ENCODE measurements at places on chromosomes 1 and 21.

DNA sequence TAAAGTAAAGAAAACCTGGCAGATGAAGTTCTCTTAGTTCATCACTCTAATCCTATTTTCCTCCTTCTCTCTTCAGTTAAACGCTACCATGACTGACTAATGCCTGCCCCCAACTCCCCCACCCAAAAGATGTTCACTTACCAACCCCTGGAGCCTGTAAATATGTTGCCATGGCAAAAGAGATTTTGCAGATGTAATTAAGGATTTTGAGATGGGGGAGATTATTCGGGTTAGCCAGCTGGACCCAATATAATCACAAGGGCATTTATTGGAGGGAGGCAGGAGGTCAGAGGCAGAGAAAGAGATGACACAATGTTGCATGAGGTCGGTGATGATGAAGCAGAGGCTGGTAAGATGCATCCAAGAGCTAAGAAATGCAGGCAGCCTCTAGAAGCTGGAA, 69.3 kb upstream of the PPP2R5A start:
- no peak for DNase-seq

GRCh38 chr1:221812905-221813597, 71.2 kb upstream of the DUSP10 start:
- no peak for DNase-seq

DNA sequence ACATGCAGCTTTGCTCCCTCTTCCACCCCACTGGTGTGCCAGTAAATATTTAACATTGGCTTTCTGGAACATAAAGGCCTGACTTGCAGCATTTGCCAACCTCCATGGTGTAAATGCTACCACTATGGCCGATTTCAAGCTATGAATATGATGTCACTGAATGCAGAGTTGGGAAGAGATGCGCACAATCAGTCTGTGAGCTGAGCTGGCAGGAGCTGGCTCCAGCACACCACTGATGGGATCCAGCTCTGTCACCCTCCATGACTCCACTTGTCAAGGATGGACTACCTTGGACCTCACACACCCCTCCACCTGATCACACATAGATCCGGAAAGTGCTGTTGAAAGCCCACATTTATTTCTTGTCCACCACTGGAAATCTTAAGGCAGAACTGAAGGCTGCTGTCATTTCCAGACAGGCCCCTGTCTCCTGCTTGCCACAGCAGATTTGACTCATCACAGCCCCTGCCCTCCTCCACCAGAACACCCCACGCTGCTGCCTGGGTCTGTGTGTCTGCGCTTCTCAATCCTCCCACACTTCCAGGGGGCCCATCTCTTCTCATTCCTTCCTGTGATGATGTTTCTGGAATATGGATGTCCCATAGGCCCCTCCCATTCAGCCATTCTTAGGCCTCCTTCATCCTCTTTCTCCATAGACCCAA, 82.2 kb upstream of the BCAR3 start:
- DNase-seq, result no peak

- no peak for DNase-seq
These were observed 131.2 kb downstream of the SLC45A1 start for GRCh38 chr1:8448911-8449661.

DNA sequence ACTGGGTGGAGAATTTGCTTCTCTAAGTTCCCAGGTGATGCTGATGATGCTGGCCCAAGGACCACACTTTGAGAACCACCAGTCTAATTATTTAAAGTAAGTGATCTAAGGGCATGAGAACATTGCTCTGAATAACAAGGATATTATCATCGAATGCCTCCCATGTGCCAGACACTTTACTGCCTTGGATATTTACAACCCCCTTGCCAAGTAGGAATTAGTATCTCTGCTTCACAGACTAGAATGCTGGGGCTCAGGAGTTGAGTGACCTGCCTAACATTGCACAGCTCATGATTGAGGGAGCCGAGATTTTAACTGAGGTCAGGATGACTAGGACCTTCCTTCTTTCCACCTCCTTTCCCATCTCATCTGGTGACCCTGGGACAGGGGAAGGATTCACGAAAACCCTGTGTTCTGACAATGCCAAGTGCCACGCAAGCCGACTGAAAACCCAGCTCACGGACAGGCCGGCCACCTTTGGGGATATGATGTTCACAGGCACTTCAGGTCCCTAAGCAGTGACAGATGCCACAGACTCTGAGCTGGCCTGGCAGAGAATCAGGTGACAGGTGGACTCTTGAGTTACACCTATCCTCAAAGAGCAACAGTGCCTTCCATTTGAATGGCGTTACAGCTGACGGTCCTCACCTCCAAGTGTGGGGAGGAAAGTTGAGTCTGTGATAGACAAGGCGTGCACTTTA, 230.7 kb downstream of the TOMM20 start:
- no peak for DNase-seq

DNA sequence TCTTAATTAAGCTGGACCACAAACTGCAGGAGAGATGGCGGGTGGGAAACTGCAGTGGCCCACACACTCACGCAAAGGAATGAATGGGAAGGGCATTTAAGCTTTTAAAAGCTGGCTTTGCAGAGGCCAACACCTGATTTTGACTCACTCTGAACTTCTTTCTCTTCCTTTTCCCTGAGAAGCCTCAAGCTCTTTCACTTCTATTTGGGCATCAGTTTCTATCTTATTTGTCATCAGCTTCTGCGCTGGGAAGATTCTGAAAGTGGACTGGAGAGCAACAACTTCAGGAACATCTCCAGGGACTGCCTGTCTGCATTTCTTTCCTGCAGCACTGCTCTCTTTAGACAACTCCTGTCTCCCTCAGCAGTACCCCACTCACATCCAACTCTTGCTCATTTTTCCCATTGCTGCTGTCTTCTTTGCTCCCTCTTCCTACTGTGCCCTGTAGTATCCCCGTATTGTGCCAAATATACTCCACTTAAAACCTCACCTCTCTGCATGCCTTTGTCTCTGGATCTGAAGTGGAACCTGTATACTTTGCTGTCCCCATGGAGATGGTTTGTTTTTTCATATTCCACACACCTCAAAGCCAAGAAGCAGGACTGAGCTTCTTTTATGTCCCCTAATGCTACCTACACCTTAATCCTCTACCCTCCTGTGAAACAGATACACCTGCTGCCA, 143.3 kb upstream of the JUN start:
- no peak for DNase-seq

- no peak for DNase-seq
These were observed 39.0 kb downstream of the DPT start for GRCh38 chr1:168689726-168690602.

DNA sequence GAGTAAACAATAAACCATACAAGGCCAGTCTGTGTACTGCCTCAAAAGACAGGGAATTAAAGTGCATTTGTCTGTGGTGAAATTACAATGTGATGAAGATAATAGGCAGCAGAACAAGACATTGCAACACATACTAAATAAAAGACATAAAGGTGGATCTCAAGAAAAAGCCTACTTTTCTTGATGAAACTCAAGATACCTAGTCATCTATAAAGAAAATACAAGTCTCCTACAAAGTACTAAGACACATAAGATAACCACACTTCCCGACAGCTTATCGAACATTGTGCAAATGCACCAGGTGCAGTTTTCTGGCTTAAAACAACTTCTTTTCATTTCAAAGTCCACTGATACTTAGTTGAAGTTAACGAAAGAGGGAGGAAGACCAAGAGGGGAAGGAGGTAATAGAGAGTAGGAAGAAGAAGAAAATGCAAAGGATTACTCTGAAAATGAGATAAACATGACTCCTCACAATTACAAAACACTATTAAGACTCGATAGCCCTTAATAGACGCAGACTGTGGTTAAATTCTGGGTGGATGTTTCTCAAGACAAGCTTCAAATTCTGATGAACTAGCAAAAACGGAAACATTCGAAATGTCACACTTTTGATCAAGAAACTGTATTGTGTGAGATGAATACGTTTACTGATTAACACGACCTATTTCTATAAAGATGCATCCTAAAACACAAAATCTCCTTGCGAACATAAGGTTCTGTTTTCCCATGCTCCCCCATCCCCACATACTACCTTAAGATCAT, 2.0 kb downstream of the HNRNPR start:
- DNase-seq, result no peak

GRCh38 chr1:90273241-90273774, 278.4 kb downstream of the ZNF326 start:
- DNase-seq, result no peak

DNA sequence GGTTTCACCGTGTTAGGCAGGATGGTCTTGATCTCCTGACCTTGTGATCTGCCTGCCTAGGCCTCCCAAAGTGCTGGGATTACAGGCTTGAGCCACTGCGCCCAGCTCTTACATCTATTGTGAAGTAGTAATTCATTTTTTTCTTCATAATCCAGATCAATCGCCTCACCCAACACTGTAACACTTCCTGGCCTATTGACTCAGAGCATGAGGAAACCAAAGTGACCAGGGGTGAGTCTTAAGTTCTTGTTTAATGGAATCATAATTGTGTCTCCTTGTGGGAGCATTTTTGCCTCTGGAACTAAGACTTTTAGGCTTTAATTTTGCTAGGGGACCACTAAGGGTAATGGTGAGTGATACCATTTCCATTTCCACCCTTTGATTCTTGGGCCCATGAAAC, 27.4 kb downstream of the TNFSF18 start:
- no peak for DNase-seq

GRCh38 chr1:53689736-53690326, 49.1 kb downstream of the GLIS1 start:
- DNase-seq, result no peak

GRCh38 chr1:113191579-113192076, 118.6 kb downstream of the LRIG2 start:
- DNase-seq, result no peak

GRCh38 chr1:157132111-157132510, 6.1 kb downstream of the ETV3 start:
- no peak for DNase-seq

DNA sequence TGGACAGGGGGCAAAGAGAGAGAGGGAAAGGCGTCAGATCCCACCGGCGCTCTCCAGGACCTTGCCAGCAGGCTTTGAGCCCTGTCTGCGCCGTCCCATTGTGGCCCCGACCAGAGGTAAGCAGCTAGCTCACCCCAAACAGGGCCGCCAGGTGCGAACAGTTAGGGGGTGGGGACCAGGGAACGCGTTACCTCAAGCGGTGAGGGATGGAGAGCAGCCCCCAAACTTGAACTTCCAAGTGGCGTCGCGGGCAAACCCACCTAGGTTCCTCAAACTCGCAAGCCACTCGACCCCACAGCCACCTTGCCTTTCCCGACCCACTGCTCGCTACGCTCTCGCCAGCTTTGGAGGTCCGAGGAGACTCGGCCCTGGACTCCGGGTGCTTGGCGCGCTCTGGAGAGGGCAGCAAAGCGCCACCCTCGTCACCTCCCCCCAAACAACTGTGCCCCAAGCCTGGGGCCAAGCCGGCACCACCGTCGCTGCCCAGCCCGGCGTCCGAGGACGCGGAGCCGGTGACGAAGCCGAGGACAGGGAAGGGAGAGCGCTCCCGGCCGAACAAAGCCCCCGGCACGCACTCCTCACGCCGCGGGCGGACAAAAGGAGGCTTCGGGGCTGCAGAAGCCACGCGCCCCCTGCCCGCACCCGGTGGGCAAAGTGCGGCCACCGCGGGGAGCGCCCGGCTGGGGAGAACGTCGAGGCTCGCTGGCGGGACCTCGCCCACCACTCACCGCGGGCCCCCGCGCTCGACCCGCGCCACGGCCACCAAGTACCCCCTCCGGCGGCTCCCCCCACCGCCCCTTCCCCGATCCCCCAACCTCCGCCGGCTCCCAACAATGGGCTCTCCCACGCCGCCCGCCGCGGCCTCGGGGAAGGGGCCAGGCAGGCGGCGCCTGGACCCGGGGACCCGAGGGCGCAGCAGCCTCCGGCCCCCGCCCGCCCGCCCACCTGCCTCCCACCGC, 976 bp downstream of the SSBP3 start:
- no peak for DNase-seq

GRCh38 chr1:21335750-21336224, 45.5 kb upstream of the ECE1 start:
- DNase-seq, result no peak

GRCh38 chr1:246066573-246066972, 440.5 kb downstream of the SMYD3 start:
- DNase-seq, result no peak

DNA sequence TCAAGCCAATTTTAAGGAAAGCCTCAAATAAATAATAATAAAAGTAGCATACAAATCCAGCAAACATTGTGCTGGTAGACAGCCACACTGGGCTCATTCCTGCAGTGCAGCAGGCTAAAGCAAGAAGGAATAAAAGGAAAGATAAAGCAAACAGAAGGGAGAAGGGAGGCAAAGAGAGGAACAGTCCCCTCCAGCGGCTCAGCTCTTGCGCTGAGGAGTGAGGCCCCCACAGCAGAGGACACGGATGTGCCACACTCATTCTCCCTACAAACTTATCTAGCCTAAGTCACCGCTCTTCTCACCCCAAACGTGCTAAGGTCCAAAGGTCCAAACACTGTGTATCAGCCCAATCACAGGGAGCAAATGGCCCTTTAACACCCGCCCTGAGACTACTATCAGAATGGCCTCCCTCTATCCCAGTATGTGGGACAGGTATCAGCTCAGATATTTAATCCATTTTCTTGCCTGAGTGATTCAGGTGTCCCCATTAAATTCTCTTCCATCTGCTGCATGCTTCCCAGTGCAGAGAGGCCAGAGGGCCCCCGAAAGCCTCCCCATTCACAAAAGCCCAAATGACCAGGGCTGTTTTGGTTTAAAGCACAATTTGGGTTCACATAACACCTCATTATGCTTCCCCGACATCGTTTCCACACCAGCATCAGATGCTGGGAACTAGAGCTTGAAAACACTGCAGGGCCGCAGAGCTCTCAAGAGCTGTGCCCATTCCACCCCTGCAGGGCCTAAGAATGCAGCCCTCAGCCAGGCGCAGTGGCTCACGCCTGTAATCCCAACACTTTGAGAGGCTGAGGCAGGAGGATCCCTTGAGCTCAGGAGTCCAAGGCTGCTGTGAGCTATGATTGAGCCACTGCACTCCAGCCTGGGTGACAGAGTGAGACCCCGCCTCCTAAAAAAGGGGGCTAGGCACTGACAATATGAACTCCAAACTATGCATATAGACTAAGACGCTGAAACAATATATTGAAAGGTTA, 17.8 kb downstream of the CAPZB start:
- no peak for DNase-seq

GRCh38 chr1:30919025-30919881, 10.7 kb upstream of the SDC3 start:
- DNase-seq, result no peak

DNA sequence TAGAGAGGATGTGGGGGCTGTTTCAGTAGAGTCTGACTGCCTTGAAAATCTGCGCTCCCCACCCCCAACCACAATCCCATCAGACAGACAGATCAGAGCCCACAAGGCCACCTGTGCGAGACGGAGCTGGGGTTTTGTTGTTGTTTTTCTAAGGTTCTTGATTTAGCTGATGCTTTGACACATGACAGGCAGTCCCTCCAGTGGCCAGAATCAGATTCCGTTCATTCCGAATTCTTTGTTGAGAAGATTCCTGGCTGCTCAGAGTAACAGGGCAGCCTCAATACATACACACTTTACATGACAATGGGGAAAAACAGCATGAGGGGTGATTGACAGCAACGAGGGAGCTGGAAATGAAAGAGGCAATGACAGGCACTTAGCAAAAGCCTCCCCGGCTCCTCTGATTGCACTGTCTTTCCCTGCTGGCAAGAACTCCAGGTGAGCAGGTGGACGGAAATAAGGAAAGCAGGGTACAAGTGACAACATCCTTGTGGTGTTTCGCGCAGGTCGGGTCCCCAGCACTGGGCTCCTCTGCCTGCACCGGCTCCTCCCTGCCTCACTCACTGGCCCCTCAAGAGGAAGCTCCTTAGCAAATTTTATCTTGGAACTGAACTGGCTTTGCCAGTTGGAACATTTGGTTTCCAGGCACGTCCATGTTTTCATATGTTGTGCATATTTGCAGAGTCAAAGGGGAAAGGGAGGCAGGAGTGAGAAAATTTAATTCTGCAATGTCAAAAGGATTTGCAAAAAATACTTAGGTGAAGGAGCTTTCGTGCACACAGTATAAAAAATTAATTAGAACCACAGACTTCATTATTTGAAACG, 148.7 kb downstream of the PGBD5 start:
- DNase-seq, result no peak
